Right ventricle myocardium superior (tissue), 1 donor: ENCODE measurements at places on chromosomes 5 and 9. TPM values are rescaled to one million over a fixed set of nuclear protein-coding genes. Genes with fewer than 3 reads are reported as not detected.

- peak; percentile 80 for DNase-seq
Observed at GRCh38 chr5:125484742-125485641, 738.6 kb upstream of the ZNF608 start.

DNA sequence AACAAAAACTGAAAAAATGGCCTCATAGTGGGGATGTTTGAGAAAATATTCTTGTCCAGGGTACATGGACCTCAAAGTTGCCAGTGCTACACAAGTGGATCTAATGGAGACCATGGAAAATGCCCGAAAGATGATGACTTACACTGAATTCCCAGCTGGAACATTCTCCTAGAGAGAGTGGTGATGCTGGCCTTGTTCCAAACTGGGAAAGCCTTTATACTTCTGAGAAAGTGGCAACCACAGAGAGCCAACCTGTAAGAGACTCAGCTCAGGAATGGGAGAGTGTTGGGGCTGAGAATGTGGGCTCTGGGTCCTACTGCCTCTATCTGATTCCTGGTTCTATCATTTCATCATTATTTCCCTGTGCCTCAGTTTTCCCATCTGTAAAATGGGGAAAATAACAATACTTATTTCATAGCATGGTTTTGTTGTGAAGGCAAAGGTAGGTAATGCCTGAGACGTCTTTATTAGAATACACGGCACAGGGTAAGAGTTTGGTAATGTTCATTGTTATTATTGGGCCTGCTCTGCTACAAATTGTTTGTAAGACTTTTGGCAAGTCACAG, 229.0 kb upstream of the PANK3 start:
- no peak for DNase-seq

DNA sequence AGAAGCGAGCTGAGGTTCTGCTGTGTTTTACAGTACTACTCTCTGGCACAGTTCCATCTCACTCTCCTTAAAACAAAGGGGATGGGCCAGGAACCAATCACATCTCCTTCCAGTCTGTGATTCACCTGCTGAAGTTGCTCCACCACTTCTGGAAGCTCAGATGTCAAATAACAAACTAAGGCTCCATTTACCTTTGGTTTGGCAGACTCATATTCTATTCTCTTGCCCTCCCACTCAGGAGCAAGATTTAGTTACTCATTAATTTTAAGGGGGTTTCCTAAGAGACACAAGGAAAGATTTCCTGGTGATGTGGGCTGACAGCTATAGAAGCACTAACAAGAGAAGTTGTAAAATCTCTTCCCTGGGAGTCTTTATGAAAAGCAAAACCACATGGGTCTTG, 37.8 kb upstream of the KIF2A start:
- DNase-seq, result no peak

GRCh38 chr5:143418140-143418866, 14.8 kb upstream of the NR3C1 start:
- DNase-seq, result no peak

CDC37L1 gene
- total RNA-seq, result 40.2 TPM

DNA sequence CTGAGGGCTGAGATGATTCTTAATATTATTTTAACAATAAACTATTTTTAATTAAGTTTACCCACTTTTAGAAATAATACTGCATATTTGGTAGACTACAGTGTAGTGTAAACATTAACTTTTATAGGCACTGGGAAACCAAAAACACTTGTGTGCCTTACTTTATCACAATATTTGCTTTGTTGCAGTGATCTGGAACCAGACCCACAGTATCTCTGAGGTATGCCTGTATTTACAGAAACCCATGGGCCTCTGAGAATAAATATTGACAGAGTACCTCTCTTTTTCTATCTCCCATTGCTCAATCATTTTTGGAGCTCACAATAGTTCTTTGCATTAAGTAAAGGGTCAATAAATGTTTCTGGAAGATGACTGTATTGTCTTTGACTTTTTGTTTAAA, 73.3 kb downstream of the SLCO4C1 start:
- DNase-seq, result no peak

GRCh38 chr9:93569621-93570174, 6.7 kb upstream of the PHF2 start:
- DNase-seq, result no peak

RPL12 gene
- total RNA-seq, result 628 TPM

PTGR1 gene
- 44.6 TPM for total RNA-seq

DNA sequence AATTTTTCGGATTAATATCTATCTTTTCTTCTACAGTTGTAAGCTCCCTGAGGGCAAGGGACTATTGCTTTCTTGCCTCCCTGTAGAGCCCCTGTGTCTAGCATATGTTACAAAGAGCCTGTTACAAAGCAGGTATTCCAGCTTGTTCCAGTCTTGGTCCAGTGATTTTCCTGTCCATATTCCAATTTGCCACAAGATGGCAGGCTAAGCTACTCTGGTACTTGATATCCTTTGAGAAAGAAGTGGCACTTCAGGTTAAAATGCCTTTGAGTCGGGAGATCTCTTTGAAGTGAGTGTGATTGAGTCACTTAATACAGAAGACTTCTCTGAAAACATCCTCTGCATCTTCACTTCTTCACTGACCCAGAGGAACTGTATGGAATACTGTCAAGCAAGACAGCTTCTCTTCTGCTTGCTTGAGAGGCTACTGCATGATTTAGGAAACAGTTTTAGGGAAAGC, 24.5 kb downstream of the CAVIN4 start:
- no peak for DNase-seq

- DNase-seq, result peak; percentile 35
Observed at GRCh38 chr5:1014781-1015221, 6.2 kb downstream of the NKD2 start.

DNA sequence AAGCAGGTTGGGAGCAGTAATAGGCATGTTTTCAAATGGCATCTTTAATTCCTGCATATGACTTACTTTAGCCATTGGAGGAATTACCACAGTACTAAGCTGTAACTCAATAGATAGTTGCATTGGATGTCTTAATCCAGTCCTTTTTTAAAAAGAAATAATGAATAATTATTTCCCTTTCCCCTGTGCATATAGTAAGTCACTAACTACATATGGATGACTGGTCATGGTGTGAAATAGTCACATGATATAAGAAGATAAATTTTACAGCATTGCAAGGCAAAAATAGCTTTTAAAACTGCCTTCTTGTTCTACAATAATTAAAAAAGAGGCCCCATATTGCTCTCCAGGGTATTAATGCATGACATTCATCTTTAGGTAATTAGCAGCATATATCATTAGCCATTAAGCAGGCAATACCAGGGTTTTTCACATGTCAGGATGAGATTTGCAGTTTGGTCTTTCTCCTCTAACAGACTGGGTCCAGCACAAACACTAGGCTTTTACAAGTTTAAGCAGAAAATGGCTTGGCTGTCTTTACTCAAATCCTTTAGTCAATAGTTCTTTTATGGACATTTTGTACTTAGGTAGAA, 606.4 kb upstream of the RORB start:
- no peak for DNase-seq

GRCh38 chr5:157177953-157178352, 2.7 kb upstream of the ITK start:
- DNase-seq, result no peak

HSPB3 gene
- total RNA-seq, result 596 TPM

MORN5 gene
- total RNA-seq, result not detected

TXN gene
- total RNA-seq, result 58.7 TPM

PCDHGA2 gene
- 6.5 TPM for total RNA-seq

DNA sequence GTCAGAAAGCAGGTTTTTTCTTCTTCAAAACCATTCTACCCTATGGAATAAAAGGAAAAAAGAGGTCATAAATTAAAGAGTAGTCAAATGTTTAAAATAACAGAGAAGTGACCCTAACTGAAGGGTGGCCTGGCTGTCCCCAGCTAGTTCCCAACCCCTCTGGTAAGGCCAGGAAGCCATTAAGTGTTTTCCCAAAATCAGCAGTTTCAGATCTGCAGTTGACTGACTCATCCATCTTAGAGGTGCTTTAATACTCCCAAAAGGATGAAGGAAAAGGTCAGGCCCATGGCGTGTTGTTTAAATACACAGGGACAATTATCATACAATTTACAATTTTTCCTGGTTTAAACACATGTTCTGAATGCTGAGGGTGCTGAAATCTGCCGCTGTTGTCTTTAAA, 47.9 kb upstream of the TBC1D9B start:
- DNase-seq, result no peak

DNA sequence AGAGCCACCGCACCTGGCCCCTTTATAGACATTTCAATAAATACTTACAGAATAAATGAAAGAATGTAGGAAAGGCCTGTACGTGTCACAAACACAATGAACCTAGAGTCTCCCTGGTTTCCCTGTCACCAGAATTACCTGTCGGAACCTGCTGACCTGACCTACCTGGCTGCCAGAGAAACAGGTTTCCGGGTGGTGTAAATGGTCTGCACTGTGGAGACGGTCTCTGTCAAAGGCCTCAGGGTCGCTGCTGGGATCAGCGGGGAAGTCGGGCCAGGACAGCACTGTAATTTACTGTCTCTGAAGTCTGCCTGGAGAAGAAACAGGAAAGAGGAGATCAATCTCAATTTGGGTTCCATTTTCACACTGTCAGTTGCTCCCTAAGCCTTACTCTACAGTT, 9.3 kb upstream of the FRRS1L start:
- no peak for DNase-seq

DNA sequence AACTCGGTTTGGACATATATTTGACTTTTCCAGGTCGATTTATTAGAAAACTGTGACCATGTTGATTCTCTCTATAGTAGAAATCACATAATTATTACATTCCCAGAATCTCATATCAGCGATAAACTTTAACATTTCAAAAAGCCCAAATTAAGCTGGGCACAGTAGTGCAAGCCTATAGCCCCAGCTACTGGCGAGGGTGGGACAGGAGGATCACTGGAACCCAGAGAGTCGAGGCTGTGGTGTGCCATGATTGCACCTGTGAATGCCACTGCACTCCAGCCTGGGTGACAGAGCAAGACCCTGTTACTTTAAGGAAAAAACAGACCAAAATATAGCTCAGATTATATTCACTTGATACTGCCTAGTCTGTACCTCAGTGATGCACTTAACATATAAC, 128.9 kb downstream of the CPLANE1 start:
- DNase-seq, result no peak

DNA sequence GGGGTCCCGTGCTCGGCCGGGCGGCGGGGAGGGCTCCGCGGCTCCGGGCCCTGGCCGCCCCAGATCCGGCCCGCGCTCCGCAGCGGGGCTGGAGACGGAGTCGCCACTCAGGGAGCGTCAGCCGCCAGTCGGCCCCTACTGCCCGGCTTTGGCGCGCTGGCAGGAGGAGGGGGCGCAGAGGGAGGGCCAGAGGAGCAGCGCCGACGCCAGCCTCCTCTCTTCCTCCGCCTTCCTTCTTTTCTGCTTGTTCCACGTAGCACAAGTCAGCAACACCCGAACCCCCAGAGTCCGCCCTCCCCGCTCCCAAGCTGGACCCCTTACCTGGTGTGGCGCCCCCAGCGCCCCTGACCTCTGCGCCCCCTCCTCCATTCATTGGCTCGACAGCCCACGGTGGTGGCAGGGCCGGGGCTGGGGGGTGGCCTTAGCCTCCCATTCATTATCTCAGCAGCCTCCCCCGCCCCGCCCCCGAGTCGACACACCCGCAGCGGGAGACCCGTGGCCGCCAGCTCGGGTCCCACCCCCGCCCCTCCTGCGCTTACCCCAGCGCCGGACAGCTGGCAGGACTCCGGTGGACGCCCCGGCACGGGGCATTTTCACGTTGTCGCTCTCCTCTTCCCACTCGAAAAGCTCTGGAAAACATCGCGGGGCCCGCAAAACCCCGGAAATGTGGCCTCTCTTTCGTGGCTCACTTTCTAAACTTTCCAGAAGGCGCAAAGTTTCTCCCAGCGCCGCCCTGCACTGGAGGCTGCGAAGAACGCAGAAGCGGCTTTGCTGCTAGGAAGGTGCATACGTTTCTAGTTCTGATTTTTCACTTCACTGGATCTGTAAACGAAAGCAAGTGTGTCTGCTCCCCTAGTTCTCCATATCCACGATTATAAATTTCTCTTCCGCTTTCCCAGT, at the start of gene LPAR1:
LPAR1 (minus strand) TSS at position 140 of the 900 bp plus-strand sequence. CDS start 66,353 bp downstream, outside the sequence.
- peak; percentile 81 for DNase-seq

FGD3 gene
- 2.7 TPM for total RNA-seq

DOLPP1 gene
- total RNA-seq, result 4.4 TPM

DNA sequence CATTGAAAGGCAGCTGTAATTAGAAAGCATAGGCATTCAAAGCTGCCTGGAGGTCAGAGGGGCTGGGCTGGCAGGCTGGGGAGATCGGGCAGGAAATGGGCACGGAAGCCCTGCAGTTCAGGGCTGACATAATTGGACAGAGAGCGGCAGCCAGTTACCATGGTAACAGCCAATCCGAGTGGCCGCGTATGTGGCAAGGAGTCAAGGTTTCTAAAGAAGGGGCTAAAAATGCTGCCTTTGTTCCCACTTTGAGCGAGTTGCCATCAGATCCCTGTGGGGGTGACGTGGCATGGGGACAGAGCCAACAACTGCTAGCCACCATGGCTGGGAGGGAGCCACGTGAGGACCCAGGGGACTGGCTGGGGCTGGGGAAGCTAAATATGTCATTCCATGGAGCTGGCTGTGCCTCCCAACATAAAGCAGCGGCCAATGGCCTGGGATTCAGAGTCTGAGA, 44.7 kb upstream of the NDFIP1 start:
- peak; percentile 88 for DNase-seq
